ENCODE measurements at places on chromosomes 12 and 14.

GRCh38 chr12:117362391-117362790, 965 bp upstream of the NOS1 start:
- DNase-seq: no peak

DNA sequence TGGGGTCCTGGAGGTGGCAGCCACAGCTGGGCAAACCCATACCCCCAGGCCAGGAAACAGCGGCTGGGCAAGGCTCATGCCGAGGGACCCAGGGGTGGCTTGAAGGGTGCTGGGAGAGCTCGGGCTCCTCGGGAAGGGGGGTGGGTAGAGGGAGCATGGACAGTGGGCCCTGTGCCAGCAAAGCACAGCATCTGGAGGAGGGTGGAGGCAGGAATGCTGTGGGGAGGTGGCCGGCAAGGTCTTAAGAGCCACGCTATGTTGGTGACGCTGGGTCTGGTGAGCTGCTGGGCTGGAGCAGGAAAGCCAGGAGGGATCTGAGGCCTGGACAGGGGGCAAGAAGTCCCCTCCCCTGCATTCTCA, 48.2 kb upstream of the DLK1 start:
- no peak for DNase-seq

DNA sequence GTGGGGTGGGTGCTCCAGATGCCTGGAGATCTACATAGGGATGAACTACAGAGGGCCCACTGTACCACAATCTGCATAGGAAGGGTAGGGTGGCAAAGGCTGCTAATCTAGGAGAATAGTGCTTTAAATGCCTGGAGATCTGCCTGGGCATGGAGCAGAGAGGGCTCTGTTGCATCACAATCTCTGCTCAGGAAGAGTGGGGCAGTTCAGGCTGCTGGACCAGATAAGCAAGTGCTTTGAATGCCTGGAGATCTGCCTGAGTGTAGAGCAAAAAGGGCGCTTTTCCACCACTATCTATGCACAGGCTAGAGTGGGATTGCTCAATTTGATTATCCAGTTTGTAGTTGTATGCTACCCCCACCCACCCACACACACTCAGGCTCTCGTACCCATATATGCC, 886.3 kb upstream of the SEL1L start:
- DNase-seq: no peak

DNA sequence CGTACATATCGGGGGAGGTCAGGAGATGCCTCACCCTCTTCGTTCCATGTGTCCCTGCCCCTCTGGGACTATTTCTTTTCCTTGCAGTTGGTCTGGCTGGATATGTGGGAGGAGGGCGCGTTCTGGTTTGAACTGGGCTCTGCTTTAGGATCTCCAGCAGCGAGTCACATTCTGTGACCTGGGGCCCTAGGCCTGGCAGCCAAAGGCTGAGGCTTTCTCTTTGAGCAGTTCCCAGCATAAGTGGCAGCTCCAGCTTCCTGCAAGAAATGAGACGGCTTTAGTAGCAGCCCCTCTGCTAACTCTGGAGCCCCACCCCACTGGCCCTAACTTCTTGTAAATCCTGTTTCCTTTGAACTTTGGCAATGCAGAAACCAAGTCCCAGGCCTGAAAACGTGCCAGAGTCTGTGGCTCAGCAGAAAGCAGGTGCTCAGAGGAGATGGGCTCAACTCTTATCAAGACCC, 274.8 kb downstream of the DPF3 start:
- DNase-seq: no peak

DNA sequence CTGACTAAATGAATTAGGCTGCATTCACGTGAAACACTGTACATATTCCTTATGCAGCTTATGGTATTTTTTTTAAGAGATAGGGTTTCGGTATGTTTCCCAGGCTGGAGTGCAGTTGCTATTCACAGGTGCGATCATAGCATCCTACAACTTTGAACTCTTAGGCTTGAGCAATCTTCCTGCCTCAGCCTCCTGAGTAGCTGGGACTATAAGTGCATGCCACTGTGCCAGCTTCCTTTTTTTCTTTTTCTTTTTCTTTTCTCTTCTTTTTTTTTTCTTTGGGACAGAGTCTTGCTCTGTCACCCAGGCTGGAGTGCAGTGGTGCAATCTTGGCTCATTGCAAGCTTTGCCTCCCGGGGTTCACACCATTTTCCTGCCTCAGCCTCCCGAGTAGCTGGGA, 35.8 kb upstream of the SPPL3 start:
- no peak for DNase-seq

- no peak for DNase-seq
Measured at GRCh38 chr12:92229381-92229780, 83.7 kb upstream of the BTG1 start.

- DNase-seq: no peak
Measured at GRCh38 chr12:53298164-53298563, 1.3 kb upstream of the MYG1 start.

DNA sequence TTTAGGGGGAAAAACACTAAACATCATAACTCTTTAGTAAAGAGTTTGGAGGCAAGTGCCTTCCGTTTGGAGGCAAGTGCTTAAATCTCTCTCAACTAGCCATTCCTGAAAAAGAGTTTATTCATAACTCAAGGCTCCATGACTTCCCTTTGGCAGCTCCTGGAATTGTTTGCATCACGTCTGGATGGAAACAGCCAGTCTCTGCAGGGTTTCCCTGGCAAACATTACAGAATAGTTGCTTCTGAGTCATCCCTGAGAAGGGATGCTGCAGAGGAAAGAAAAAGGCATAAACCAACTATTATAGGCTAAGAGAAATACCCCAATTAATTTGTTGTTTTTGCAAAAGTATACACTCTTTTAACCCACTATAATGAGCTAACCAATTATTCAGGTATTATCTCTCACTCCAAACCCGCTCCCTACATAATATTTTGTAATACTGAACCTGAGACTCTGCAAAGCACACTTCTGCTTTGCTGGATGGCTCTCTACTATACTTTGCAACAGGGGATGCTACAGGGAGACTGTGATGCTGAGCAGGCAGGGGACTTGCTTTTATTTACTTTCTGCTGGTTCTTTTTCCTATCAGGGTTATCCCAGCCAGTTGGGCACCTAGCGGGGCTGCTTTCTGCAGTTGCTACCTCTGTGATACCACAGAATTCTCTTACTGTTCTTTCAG, 497.7 kb downstream of the FUT8 start:
- peak; percentile 54 for DNase-seq

GRCh38 chr14:60090864-60091519, 731 bp upstream of the PCNX4 start:
- no peak for DNase-seq

DNA sequence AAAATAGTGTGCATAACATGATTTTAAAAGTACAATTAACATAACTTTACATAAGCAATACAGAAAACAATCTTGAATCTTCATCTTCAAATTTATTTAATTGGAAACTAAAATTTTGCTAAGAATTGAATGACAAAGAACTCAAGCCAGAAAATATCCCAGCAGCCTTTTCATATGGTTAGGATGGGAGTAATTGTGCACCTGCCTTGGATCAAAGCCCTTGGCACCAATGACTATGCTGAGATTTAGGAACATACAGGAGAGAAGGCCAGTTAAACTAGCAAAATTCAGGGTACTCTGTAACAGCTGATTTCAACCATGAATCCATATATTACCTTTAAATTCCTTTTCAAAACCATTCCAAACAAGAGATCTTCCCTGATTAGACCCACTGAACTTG, 5.8 kb downstream of the KERA start:
- no peak for DNase-seq

- DNase-seq: no peak
Measured at GRCh38 chr12:94033101-94033500, 115.3 kb upstream of the PLXNC1 start.

- DNase-seq: no peak
Measured at GRCh38 chr12:102816816-102817434, 100.1 kb downstream of the PAH start.

GRCh38 chr12:29343022-29343799, 37.8 kb downstream of the ERGIC2 start:
- no peak for DNase-seq

- DNase-seq: peak; percentile 42
Measured at GRCh38 chr14:78836777-78837176, 666.6 kb downstream of the NRXN3 start.

- DNase-seq: no peak
Measured at GRCh38 chr14:85471744-85472143, 58.2 kb upstream of the FLRT2 start.

DNA sequence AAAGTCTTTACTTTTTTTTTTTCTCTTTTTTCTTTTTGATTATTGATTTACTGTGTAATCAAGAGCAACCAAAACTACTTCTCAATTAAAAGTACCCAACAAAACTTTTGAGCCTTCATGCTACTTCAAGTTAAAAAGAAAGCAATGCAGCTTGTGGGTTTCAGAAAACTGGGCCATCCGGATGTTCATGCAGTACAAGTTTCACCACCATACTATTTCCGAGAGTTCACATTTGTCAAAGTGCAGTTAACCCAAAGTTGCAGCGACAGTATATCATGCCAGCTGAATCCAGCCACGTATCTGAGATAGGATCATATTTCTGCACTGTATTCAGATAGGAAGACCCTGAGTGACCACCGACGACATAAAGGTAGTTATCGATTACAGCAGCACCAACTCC, 33.0 kb downstream of the KLHL28 start:
- no peak for DNase-seq

DNA sequence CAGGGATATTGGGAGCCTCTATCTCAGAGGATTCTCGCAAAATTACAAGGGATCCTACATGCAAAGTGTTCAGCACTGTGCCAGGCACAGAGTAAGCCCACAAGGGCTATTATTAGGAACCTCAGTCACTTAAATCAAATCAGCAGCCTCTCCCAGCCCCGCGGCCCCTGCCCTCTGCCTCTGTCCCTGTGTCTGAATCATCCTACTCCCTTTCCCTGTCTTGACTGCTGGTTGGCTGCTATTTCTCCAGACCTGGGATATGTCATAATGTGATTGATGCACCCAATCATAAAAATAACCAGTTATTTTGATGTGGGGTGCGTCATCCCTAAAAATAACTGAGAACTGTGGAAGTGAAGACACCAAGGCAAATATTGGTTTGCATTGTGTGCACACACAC, 176.3 kb downstream of the KSR2 start:
- DNase-seq: no peak

- DNase-seq: no peak
Measured at GRCh38 chr14:67641902-67642749, 22.4 kb downstream of the ARG2 start.

DNA sequence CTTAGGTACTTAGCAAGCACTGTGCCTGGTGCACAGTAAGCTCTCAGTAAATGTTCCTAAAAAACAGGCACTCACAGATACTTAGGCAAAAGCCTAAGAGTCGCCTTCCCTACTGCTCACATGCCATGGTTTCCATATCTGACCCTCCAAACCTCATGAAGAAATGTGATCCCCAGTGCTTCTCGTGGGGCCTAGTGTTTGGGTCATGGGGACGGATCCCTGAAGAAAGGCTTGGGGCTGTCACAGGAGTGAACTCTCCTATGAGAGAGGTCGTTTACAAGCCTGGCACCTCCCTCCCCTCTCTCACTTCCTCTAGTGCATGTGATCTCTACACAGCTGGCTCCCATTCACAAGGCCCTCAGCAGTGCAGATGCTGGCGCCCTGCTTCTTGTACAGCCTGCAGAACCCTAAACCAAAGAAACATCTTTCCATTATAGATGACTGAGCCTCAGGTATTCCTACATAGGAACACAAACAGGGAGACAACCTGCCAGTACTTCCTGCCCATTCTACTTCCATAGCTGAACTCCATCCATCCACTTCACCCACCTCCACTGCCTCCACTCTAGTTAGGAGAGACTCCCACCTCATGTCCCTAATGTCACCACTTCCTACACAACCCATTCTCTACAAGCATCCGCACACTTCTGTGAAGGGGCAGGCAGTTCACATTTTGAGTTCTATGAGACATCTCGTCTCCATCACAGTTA, 2.9 kb downstream of the SLC15A4 start:
- no peak for DNase-seq

- DNase-seq: no peak
Measured at GRCh38 chr12:106840243-106840642, 65.8 kb downstream of the RIC8B start.

Data from occipital lobe (tissue), 3 donors.